Left lobe of liver (tissue), 2 donors: ENCODE measurements at places on chromosomes 13 and 19.

DNA sequence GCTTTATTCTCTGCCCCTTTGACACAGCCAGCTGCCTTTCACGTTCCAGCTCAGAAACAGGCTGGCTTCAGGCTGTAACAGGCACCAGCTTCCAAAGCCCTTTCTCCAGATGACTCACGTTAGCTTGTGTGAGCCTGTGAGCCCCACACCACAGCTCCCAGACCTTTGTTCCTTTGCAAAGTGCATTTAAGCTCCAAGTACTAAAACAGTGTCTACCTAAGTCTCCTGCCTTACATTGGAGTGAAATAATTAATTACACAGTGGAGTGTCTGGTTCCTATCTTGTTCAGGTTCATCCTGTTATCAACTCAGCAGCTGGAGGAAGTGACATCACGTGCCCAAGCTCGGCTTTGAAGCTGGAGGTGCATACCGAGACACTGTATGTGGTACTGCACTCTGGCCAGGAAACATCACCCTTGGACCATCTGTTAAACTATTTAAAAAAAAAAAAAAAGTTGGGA lies 475.8 kb downstream of the FOXO1 start:
- no peak for DNase-seq

- DNase-seq = no peak
Measured at GRCh38 chr13:20798027-20798426, 24.3 kb upstream of the EEF1AKMT1 start.

DNA sequence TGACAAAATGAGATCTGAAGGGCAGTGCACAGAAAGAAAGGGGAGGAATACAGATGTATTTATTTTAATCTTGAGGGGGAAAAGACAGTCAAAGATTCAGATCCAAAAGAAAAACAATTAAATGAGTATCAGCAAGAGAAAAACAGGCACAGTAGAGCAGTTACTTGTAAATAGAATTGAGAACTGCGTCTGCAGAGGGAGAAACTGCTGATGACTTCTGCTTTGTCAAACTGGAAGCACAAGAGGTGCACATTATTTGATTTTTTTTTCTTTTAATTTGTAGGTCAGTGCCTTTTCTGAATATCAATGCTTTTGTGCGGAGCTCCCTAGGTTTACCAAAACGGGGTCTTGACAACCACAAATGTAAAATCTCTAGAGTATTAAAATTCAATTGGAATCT lies 37.3 kb downstream of the EFNB2 start:
- DNase-seq = no peak

DNA sequence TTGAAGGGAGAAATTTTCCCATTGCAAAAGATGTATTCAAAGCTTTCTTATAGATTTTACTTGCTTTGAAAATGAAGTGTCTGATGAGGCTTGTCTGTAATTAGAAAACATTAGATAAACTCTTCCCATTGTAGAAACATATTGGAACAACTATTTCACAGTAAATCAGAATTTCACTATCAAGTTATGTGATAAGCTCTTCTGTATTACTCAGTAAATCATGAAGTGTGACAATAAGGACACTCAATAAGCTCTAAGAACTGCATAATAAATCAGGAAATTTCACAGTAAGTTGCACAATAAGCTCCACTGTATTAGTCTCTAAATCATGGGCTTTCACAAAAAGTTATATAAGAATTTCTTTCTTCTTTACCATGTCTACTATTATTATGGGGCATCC lies 1546.6 kb downstream of the SLITRK5 start:
- DNase-seq = no peak

GRCh38 chr13:20121159-20121525 lies 39.7 kb downstream of the GJA3 start:
- no peak for DNase-seq

- DNase-seq = no peak
Measured at GRCh38 chr13:98860491-98860890, 108.0 kb upstream of the SLC15A1 start.

GRCh38 chr13:91328726-91329125 lies 18.8 kb upstream of the MIR17HG start:
- no peak for DNase-seq

DNA sequence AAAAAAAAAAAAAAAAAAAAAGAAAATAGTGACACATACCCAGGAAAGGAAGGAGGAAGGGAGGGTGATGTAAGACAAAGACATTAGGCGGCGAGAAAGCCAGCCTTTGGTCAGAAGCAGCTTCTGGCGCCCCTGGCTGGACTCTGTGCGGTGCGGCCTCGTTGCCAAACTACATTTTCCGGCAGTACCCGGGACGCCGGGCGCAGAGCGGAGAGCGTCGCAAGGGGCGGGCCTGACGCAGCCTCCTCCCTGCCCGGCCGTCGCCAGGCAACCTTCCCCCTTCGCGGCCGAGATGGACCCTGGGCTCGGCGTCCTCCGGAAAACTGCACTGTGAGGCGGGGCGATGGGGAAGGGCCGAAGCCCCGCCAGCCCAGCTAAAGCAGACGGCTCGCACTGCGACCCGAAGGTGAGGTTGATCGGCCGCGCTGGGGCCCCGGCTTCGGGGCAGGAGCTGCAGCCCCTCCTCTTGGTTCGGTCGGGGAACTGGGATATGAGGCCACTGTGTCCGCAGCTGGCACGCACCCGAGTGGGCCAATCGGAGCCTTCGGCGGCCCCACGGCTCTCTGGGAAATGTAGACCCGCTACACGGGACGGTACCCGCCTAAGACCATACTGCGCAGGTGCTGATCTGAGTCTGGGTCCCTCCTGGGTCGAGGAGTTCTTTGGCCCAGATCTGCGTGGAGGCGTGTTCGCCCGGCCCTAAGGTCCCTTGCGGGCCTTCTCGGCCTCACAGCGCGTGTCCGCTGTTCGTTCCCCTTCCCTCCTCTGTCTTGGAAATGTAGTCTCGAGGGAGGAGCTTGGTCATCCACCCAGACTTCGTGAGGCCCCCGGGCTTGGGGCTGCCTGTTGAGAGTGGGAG lies 2.3 kb upstream of the MZF1 start:
- DNase-seq = peak; percentile 92

DNA sequence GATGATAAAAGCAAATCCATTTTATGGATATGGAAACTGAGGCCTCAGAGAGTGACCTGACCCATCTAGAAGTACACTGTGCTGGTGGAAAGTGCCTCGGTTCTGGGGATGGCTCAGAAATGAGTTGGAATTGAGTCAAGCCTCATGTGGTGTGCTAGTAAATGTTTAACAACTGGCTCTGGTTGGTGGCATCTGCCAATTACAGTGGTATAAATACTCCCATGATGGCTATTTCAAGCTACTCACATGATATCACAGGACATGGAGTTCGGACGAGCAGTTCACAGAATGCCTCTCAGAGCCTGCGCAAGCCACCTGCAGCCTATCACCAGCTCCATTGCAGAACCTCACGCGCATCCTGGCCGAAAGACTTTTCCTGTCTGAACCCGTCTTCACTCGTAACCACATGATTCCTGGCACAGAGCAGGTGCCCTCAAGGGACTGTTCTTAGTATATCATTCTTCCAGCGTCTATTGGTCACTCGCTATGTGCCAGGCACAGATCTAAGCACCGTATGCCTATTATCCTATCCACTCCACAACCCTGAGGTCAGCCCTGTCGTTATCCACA lies 9.1 kb downstream of the TMEM150B start:
- DNase-seq = no peak

GRCh38 chr13:54373211-54373610 lies 1344.6 kb downstream of the OLFM4 start:
- no peak for DNase-seq
